Activated CD8-positive, alpha-beta memory T cell treated with anti-CD3 and anti-CD28 coated beads for 4 hours (primary cell): ENCODE measurements at places on chromosomes 5 and 9.

DNA sequence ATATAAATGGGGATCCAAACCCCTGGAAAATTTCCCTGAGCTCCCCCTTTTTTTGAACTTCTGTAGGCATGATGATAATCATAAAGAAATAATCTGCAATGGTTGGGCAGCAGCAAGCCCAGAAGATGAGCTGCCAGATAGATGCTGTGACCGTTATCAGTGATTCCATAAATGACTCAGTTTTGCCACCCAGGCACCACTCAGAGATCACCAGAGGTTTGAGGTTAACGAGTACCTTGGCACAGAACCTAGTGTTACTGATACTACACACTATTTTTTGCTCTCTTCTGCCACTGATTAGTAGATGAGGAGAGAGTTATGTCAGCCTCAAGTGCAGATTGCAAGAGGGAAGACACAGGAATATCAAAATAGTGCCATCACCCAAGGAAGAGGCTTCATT is 199.3 kb upstream of the PTGER4 start:
- DNase-seq = peak; percentile 29

- no peak for DNase-seq
Observed at GRCh38 chr9:87601595-87601994, 103.9 kb downstream of the DAPK1 start.

- DNase-seq = no peak
Observed at GRCh38 chr5:178310130-178310865, 77.7 kb upstream of the PHYKPL start.

- no peak for DNase-seq
Observed at GRCh38 chr5:131627207-131627865, 7.7 kb downstream of the RAPGEF6 start.

DNA sequence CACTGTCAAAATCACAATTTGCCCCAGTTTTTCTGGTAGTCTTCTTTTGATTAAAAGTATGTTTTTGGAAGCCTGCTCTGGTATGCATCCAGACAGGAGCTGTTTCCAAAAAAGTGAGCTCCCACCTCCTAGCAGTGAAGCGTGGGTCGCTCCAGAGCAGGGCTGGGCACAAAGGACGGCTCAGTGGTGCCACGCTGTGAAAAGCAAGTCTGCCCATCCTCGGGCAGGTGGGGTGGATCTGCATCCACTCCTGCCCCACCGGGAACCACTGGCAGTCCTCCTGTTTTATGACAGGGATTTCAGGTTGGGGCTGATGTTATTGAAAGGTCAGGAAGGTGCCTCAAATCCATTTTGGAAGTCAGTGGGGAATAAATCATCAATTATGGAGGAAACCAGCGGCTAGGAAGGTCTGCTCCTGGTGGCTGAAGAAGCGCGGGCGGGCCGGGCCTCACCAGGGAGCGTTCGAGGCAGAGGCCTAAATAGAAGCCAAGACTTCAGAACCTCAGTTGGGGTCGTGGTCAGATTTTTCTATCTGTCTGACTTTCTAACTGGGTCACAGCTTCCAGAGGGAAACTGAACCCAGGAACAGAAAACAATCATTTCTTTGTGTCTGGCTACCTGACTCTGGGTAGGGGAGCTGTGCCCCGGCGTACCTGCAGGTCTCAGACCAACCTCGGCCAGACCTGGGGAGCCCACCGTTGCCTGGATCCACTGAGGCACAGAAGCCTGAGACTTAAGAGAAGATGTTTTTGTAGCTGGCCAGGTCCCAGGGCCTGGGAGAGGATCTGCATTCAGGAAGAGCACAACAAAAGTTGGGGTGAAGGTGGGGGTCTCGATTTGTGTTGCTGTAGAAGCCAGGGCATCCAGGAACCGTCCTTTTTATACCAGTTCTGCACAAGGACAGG is 168.1 kb downstream of the PAX5 start:
- DNase-seq = no peak

- no peak for DNase-seq
Observed at GRCh38 chr5:92887254-92887653, 693.8 kb downstream of the NR2F1-AS1 start.

DNA sequence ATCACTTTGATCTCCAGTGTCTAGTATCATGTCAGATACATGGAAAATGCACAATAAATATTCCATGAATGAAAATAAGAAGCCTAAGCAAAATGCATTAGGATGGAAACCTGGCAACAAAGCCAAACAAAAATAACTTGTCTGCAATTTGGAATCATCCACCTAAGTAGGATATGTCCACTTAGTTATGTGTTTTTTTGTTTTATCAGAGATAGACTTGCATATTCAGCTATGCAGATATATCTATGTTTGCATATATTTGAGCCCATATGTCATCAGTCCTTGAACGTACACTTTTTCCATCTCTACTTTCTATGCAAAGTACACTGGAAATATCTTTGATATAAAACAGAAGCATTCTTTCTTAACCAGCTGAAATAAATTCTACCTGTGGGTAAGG is 707.1 kb downstream of the EFNA5 start:
- DNase-seq = no peak

DNA sequence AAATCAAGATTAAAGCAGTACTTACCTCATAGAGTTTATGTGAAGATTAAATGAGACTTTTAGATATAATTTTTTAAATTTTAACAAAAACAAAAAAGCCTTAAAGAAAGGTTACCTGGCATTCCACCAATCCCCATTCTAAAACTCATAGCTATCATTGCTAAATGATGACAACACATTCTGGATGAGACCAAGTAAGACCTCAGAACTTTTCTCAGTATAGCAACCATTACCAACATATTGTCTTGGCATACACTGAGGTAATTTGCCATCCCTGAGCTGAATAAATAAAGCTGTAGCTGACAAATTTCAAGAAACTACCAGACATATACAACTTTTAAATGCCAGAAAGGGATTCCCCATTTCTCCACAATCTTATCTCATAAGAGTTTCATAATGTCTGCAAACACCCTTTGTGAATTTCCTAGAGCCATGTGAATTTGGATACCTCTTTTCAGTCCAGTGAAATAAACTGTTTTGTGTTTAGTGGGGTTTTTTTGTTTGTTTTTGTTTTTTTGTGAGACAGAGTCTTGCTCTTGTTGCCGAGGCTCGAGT is 29.5 kb downstream of the RANBP3L start:
- no peak for DNase-seq
